Lung microvascular endothelial cell (primary cell): ENCODE measurements at places on chromosomes 3 and 15. TPM values are rescaled to one million over a fixed set of nuclear protein-coding genes. Genes with fewer than 3 reads are reported as not detected.
A peak's percentile ranks its signal among the peaks of the same experiment; 100 is the strongest.

DNA sequence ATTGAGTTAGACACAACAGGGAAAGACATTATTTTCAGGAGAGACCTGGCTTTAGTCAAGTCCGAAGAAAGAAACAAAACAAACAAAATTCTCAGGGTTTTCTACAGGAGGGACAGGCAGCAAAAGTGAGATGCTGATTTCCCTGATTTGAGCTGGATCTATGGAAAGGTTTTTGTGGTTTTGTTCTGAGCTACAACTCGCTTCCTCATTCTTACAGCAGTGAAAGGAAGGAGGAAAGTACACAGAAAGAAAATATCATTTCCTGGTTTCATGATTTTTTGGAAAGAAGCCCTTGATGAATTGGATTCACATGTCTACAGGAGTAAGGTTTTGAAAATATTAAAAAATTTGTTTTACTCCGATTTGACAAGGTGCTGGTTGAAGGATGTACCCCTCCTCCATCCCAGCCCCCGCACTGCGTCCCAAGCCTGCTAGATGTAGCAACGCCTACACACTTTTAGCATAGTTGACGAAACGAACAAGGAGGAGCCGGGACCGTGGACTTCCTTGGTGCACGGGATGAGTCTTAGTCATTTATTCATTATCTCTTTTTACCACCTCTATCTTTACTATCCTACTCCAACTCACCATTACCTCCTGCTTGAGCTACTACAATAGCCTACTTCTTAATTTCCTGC lies 10.8 kb downstream of the PRICKLE2 start:
- DNase-seq = peak; percentile 42

GRCh38 chr3:165641569-165642310 lies 195.5 kb downstream of the BCHE start:
- DNase-seq = peak; percentile 30

DNA sequence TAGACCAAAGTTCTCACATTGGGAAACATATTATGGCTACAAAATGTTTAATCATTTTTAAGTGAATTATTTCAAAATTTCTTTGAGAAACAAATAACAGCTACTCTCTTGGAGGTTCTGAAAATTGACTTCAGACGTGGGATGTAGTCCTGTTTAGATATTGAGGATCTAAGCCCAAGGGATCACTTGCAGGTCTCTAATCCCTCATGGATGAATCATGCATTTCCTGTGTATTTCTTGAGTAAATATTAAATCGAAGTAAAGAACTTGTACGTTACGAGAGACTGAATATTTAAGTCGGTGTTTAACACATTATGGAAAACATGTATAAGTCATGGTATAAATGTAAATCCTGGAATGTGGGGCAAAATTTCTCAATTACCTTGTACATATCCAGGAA lies 119.8 kb downstream of the EPHA3 start:
- DNase-seq = no peak

DNA sequence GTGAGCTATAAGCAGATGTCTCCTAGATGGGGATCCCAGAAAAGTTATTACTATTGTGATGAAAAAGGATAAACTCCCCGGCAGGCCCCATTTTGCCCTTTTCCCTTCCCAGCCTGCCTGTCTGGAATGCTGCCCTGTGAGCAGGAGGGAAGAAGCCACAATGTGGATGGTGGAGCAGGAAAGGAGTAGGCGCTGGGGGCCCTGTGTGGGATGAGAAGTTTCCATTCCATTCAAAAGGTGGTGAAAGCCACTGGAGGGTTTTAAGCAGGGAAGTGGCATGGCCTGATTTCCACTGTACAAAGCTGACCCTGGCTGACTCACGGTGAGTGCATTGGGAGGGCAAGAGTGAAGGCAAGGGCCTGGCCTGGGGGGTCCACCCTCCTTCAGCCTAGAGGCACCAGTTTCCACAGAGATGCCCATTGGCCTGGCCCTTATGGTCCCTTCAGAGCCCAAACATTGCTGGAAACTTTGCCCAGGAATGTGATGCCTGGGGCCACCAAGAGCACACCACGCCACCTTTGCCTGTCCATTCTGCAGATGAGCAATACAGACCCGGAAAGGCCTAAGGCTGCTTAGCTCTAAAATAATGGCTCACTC lies 206.9 kb downstream of the RPLP1 start:
- no peak for DNase-seq

GRCh38 chr3:175735866-175736265 lies 876.7 kb downstream of the NAALADL2 start:
- no peak for DNase-seq

GRCh38 chr3:110620118-110620517 lies 451.5 kb upstream of the NECTIN3 start:
- DNase-seq = no peak

DOCK3 gene
- total RNA-seq = under 0.01 TPM in 1 of 2 replicates, not detected in the other

GRCh38 chr15:88609344-88610090 lies 11.6 kb upstream of the AEN start:
- DNase-seq = no peak

FOXL2 gene
- total RNA-seq = under 0.01 TPM in 1 of 2 replicates, not detected in the other

EPHA3 gene
- not detected in 2 replicates for total RNA-seq

- no peak for DNase-seq
Measured at GRCh38 chr15:72058585-72058984, 59.4 kb downstream of the MYO9A start.

- DNase-seq = no peak
Measured at GRCh38 chr15:27846722-27847395, 252.3 kb downstream of the OCA2 start.

SLC27A2 gene
- total RNA-seq = 1.3 and 10.3 TPM in 2 replicates

DNA sequence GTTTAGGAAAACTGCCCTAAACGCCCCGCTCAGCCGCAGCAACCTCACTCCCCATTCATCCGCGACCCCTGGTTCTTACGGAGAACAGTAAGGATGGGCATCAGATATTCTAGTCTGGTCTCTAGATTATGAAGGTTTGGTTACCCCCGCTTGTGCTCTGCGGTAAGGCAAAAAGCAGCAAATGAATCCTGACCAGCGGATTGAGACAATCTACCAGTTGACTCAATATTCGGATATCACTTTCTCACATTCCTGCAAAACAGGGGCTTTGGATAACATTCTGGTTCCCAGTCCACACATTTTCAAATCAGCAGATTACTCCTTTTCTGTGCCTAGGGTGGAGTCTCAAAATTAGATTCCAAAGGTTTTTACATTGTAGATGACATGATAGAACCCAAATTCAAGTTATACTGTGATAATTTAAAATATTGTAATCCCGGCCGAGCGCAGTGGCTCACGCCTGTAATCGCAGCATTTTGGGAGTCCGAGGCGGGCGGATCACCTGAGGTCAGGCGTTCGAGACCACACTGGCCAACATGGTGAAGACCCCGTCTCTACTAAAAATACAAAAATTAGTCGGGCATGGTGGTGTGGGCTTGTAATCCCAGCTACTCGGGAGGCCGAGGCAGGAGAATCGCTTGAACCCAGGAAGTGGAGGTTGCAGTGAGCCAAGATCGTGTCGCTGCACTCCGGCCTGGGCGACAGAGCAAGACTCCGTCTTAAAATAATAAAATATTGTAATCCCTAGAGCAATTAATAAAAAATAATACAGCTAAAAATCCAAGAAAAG lies 1.1 kb upstream of the CYFIP1 start:
- no peak for DNase-seq

DNA sequence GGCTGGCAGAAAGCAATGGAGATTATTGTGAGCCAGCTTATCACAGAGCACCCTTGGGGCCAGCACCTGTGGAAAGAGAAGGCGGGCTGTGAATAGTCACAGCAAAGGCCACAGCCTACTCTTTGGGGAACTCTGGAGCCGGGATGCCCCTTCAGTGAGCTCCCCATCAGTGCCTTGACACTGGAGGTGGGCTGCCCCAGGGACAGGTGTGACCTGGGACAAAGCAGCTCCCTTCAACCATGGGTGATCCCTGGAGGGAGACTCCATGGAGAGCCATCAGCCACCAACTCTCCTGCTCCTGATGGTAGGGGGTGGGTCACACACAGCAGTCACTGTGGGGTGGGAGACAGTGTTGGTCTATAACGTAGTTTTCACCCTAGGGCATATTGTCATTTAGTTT lies 5.8 kb downstream of the TTC21A start:
- no peak for DNase-seq

CGNL1 gene
- 17.9 and 38.3 TPM in 2 replicates for total RNA-seq

DNA sequence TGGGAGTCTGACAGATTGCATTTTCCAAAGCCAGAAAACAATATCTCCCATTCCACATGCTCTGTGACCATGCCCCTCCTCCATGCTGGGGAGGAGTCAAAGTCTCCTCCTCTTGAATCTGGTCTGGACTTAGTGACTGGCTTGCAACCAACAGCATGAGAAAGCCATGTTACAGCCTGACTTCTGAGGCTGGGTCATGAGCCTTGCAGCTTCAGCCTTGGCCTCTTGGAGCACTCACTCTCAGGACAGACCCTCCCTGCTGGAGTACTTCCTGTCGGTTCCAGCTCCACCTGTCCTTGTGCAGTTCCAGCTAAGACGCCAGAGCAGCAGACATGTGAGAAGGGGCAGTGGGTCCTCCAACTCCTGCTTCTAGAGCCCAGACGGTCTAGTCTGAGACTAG lies 49.7 kb upstream of the RBSN start:
- DNase-seq = no peak

DNA sequence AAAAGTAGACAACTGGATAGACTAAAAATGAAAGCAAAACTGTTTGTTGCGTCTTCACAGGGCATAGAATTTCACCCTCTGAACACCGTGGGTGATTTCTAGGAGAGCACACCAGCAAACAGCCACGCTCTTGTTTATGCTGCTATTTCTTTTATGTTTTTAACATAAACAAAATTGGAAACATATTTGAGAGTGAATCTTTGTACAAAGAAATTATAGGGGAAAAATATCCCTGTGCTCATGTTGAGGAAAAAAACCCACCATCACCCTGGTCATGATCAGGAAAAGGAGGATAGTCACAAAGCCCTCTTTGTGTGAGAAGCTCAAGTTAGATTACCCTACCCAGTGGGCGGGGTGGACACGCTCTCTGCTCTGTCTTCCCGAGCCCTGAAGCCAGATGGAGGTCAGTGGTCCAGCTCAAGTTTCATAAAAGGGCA lies 313.3 kb downstream of the SATB1 start:
- no peak for DNase-seq

DNA sequence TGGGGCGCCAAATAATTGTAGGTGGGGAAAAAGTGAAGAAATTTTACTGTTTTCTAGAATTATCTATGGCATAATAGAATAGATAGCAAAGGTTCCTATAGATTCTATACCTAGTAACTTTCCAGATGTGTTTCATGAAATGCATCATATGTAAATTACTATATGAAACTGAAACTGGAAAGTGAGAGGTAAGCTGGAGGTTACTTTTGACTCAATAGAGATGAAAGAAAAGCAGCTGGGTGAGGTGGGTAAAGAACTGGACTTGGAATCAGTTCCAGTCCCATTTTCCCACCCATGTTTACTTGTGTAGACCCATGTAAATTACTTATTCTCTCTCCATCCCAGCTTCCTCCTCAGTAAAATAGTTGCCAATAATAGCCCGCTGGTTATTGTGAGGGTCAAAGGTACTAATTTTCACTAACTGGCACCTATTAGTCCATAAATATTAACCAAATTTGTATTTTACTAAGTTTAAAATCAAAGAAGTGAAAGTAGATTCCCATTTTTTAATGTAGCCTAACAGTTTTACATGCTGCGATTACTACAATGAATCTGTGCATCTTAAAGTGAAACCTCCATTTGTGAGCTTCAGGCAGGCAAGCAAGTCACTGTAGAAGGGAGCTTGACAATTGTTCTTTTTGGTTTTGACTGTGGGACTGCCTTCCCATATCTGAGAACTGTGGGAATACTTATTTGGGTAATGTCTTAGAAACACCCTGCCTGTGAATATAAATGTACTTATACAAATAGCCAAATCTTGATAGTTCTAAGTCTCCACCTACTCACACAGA lies 312.1 kb downstream of the SLC9A9 start:
- DNase-seq = no peak

DNA sequence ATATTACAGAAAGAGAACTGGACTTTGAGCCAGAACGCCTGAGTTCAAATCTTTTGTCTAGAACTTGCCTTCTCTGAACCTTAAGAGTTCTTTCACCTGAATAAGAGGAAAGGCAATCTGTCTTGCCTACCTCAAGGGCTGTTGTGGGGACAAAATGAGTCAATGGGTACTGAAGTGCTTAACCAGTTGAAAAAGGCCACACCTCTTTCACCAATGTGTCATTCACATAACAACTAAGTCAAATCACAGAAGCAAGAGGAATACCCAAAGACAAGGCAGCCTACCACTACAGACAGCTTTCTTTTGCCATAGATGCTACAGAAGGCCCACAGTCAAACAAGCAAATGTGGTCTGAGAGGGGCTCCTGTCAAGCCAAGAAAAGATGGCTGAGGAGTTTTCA lies 39.7 kb downstream of the NBEAL2 start:
- DNase-seq = no peak

DNA sequence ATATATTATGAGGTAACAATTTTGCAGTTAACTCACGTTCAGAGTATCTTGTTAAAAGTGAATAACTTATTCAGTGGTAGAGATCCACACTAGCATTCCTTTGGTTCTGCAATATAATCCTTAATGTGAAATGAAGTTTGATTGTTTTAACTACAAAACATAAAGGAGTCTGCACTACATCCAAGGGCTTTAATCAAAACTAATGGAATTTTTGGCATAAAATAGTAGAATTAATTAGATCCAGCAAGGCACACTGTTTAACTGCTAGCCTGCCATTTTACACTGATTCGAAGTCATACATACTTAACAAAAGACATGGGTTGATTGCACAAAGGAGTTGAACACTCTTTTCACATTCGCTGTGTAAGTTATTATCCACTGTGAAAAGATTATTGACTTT lies 263.0 kb upstream of the ROBO2 start:
- no peak for DNase-seq

DNA sequence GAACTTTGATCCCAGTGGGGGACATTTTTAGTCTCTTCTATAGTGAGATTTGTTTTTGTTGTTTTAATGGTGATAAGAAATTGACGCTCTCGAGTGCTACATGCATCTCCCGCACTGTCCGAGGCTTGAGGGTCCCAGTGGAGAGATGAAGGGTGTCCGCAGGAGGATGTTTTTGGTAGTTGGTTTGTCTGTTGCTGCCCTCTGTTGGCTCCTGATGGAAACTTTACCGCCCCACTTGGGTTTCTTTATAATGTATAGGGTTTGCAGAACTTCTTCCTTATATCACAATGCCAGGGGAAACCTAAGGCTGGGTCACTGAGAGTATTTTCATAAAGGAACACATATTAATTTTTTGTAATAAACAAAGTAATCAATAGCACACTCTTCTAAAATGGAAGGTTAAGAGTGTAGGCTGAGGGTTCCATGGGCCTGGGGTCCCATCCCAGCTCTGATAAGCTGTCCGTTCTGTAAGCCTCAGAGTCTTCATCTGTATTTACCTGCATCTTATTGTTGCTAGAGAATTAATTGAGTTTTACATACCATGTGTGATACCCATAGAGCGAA lies 185.3 kb upstream of the FEZF2 start:
- DNase-seq = peak; percentile 36

DNA sequence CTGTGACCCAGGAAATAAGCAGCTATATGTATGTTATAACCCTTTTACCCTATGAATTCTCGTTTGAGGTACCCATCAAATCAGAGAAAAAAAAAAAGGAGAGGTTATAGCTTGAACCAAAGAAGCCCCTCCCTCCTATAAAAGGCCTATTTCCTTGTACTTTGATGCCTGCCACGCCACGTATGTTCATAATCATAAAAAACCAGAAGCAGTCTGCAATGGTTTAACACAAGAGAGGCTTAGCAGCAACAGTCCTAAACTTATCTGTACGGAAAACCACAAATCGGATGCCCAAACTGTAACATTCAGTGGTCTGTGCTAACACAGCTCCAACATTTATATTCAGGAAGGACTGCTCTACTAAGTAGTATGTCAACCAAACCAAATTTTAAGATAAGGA lies 21.2 kb downstream of the CCR8 start:
- no peak for DNase-seq

- DNase-seq = peak; percentile 86
Measured at GRCh38 chr3:169147238-169148008, 516.1 kb downstream of the MECOM start.

GRCh38 chr3:126036056-126036549 lies 47.8 kb downstream of the SLC41A3 start:
- no peak for DNase-seq
